ENCODE measurements at places on chromosomes 6 and 20.

- H3K27ac ChIP-seq: no peak overlapping the region
- no peak for DNase-seq
- H3K36me3 ChIP-seq: no peaks in the 10 kb centered on the region
- H3K27me3 ChIP-seq: peaks cover 36% of the 10 kb centered on the region
- no peaks in the 10 kb centered on the region for H3K4me1 ChIP-seq
- no peak overlapping the region for H3K4me3 ChIP-seq
Observed at GRCh38 chr6:24385536-24386269, 17.0 kb upstream of the MRS2 start.

- no peaks in the 10 kb centered on the region for H3K4me1 ChIP-seq
- peaks cover 66% of the 10 kb centered on the region for H3K27me3 ChIP-seq
- H3K27ac ChIP-seq: no peak overlapping the region
- no peak overlapping the region for H3K4me3 ChIP-seq
- no peaks in the 10 kb centered on the region for H3K36me3 ChIP-seq
- no peak for DNase-seq
Observed at GRCh38 chr20:37676440-37676839, 17.4 kb upstream of the CTNNBL1 start.

DNA sequence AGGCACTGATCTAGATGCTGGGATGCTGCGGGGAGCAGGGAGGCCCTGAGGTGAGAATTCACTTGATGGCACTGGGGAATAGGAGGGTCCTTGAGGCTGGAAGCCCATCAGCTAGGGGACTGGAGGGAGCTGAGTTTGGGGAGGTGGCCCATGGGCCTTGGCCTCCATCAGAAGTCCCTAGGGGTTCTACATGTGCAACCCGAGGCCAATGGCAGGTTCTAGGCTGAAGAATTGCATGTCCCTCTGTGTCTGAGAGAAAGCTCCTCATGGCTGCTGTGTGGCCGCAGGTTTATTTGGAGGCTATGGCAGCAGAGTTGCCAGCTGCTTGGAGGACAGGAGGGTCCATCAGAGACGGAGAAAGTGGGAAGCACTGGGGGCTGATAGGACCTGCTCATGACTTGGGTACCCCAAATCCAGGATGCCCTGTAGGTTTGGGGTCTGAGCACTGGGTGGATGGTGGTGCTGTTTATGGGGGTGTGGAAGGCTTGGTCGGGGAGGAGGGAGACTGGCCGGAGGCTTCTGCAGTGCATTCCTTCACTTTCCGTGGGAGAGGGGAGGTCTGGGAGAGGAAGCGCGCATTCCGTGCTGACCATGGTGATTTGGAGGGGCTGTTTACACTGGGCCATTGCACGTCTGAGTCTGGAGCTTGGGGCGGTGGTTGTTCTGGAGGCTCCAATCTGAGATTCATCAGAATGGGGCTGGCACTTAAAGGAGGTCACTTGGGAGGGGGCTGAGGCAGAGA, 24.8 kb upstream of the PHACTR3 start:
- no peak for DNase-seq
- H3K4me1 ChIP-seq: no peaks in the 10 kb centered on the region
- H3K27me3 ChIP-seq: peaks cover 57% of the 10 kb centered on the region

DNA sequence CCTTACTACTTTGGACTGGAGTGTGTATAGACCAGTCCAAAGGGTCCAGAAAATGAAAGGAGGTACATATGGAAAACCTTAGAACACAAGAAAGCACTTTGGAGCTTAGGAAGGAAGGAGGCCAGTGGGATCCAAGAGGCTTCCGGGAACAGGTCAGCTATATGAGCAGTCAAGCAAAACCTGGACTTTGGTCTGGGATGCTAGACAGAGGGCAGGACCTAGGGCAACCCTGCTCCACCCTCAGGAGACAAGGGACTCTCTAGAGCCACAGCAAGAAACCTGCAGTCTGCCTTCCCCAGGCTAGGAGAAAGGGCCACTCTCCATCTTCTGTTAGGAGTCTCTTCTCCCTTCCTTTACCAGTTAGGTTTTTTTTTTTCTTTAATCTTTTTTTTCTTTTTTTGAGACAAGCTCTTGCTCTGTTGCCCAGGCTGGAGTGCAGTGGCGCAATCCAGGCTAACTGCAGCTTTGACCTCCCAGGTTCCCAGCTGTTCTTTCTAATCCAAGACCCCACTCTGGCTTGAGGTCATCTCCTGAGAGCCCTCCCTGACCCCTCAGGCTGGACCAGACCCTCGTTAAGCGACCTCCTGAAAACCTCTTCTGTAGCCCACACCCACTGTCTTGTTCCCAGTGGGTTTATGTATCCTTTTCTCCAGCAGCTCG, 4.6 kb downstream of the KCNK5 start:
- peaks cover 2% of the 10 kb centered on the region for H3K36me3 ChIP-seq
- H3K27me3 ChIP-seq: peaks cover 10% of the 10 kb centered on the region
- H3K4me3 ChIP-seq: no peak overlapping the region
- DNase-seq: no peak
- H3K27ac ChIP-seq: no peak overlapping the region

DNA sequence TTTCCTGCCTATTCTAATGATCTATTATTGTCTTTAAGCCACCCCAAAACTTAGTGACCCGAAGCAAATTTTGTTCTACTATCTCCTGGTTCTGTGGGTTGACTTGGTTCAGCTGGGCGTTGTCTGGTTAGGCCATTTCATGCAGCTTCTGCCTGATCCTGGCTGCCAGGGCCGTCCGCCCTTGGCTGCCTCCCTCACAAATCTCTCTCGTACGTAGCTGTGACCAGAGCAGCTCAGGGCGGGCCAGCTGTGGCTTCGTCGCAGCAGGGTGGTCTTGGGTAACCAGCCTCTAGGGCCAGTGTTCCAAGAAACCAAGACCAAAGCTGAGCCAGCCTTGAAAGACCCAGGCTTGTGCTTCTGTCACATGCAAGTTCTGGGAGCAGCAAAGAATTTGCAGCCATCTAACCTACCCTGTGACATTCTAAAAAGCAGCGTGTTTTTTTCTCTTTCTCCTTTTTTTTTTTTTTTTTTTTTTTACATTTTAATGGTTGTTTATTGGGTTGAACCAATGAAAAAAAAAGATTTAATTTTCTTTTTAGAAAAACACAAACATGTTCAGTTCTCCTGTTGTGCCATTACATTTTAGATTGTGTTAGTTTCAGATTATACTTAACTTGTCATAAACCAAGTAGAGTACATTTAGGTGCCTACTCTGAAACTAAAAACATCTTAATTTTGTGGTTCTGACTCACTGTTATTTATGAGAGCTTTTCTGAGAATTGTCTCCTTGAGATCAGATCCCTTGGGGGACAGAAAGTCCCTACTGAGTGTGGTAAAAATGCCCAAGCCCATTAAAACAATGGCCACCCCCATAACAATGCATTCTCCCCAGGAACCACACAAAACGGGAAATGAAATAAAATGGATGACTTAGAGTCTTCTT, 83.9 kb downstream of the ZDHHC14 start:
- H3K4me3 ChIP-seq: no peak overlapping the region
- H3K4me1 ChIP-seq: peaks cover 4% of the 10 kb centered on the region
- no peak overlapping the region for H3K27ac ChIP-seq
- DNase-seq: no peak

DNA sequence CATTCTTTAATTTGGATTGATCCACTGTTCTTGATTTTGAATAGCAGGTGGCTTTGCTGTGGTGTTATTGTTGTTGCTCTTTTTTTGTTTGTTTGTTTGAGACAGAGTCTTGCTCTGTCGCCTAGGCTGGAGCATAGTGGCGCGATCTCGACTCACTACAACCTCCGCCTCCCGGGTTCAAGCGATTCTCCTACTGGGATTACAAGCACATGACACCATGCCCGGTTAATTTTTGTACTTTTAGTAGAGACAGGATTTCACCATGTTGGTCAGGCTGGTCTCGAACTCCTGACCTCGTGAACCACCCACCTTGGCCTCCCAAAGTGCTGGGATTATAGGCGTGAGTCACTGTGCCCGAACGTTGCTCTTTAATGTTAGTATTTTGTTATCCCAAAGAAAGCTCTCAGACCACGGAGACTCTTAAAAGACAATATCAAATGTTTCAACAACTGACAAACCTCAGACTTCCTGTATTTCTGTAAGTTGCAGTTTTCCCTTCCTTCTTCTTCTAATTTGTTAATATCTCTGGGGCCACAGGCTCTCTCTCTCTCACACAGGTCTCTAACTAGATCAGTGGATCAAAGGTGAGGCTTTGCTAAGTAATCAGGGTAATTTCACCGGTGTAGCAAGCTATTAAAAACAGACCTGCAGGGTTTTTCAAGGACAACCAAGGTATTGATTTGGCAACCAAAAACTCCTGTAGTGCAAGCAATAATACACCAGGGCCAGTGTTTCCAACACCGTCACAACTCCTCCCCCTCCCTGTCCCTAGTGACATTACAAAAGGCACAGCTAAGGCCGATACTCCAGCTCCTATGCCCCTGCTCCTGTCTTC, 48.8 kb upstream of the ZNF217 start:
- no peaks in the 10 kb centered on the region for H3K27me3 ChIP-seq
- H3K36me3 ChIP-seq: peaks cover 7% of the 10 kb centered on the region
- H3K4me3 ChIP-seq: peak overlapping the region; percentile 79
- peak; percentile 38 for DNase-seq

GRCh38 chr20:61426352-61426751, 174.3 kb downstream of the CDH4 start:
- H3K27ac ChIP-seq: no peak overlapping the region
- H3K4me1 ChIP-seq: no peaks in the 10 kb centered on the region
- H3K36me3 ChIP-seq: no peaks in the 10 kb centered on the region
- no peaks in the 10 kb centered on the region for H3K27me3 ChIP-seq
- no peak for DNase-seq

- H3K4me3 ChIP-seq: no peak overlapping the region
- no peak for DNase-seq
- peaks cover 8% of the 10 kb centered on the region for H3K27me3 ChIP-seq
- H3K4me1 ChIP-seq: peaks cover 4% of the 10 kb centered on the region
- no peak overlapping the region for H3K27ac ChIP-seq
Observed at GRCh38 chr6:97102145-97102790, 177.7 kb downstream of the KLHL32 start.

DNA sequence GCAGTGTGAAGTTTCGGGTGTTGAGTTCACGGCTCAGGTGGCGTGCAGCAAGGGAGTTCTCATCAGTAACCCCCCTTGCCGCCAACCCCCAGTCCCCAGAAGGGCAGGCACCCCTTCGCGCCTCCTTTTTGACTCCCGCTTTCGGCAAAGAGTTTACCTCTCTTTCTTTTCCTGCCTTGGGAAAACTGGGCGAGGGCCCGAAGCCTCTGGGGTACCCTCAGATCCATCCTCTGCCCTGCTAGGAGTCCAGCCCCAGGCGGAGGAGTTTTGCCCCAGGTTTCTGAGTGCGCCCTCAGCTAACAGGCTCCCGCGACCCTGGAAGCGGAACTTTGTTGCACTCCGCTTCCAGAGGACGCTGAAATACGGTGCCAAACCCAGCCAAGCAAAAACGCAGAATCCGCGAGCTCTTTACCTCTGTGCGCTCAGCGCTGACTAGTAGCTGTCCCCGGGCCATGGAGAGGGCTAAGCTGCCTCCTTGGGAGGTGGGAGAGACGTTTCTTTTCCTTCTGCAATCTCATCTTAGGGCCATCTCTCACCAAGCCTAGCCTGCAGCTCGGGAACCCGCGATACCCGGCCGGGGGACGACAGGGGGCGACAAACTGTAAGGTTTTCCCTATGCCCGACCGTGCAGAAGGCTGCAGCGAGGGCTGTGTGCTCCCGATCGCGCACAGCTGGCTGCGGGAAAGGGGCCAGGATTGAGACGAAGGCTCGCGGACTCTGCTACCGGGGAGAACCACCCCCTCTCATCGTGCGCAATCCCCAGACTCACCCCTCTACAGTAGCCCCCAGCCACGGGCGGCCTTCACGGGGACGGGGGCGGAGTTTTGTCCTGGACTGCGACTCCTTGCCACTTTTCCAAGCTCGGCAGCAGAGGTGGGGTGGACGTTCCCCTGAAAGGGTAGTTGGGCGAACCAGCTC, 2.7 kb upstream of the PAX1 start:
- H3K4me1 ChIP-seq: no peaks in the 10 kb centered on the region
- no peak overlapping the region for H3K27ac ChIP-seq
- DNase-seq: no peak
- H3K36me3 ChIP-seq: no peaks in the 10 kb centered on the region
- peaks cover 89% of the 10 kb centered on the region for H3K27me3 ChIP-seq
- H3K4me3 ChIP-seq: no peak overlapping the region

DNA sequence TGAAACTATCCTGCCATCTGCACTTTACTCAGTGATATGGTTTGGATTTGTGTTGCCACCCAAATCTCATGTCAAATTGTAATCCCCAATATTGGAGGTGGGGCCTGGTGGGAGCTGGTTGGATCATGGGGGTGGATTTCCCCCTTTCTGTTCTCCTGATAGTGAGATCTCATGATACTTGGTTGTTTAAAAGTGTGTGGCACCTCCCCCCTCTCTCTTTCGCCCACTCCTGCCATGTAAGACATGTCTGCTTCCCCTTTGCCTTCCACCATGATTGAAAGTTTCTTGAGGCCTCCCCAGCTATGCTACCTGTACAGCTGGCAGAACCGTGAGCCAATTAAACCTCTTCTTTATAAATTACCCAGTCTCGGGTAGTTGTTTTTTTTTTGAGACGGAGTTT, 18.0 kb downstream of the PIGT start:
- H3K36me3 ChIP-seq: no peaks in the 10 kb centered on the region
- no peak overlapping the region for H3K27ac ChIP-seq
- no peak overlapping the region for H3K4me3 ChIP-seq
- peaks cover 9% of the 10 kb centered on the region for H3K4me1 ChIP-seq
- no peaks in the 10 kb centered on the region for H3K27me3 ChIP-seq
